ENCODE measurements at places on chromosomes 3 and 15.

DNA sequence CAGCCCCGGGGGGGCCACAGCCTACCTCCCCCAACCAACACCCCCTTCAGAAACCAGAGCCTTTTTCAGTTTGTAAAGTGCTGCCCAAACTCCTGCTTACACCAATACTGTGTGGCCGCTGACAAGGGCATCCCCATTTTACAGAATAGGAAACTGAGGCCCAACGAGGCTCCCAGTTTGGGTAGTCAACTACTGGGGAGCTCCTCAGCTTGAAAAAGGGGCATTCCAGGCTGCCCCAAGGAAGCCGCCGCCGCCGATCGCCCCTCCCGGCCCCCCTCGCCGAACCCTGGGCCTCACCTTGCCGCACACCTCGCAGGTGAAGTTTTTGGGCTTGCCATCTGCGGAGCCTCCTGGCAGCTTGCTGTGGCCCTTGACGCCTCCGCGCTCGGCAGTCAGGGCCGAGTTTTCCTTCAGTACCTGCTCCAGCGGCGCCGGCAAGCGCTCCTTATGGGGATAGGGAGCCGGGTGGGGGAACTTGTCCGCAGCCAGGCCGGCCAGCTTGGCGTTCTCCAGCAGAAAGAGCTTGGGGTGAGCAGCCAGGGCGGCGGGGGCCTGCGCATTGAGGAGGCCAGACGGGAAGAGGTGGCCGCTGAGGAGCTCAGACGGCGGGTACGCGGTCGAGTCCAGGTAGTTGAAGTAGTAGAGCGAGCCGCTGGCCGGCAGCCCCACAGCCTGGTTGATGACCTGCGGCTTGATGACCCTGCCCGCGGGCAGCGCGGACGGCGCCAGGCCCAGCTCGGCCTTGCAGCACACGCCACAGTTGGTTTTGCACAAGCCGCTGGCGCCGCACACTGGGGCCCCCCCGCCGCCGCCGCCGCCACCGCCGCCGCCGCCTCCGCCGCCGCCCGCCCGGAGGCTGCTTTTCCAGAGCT lies 1.4 kb downstream of the FEZF2 start:
- H3K4me1 ChIP-seq: peaks cover 67% of the 10 kb centered on the region
- peaks cover 41% of the 10 kb centered on the region for H3K27me3 ChIP-seq
- no peak overlapping the region for H3K27ac ChIP-seq
- no peak overlapping the region for H3K4me3 ChIP-seq
- H3K36me3 ChIP-seq: no peaks in the 10 kb centered on the region

DNA sequence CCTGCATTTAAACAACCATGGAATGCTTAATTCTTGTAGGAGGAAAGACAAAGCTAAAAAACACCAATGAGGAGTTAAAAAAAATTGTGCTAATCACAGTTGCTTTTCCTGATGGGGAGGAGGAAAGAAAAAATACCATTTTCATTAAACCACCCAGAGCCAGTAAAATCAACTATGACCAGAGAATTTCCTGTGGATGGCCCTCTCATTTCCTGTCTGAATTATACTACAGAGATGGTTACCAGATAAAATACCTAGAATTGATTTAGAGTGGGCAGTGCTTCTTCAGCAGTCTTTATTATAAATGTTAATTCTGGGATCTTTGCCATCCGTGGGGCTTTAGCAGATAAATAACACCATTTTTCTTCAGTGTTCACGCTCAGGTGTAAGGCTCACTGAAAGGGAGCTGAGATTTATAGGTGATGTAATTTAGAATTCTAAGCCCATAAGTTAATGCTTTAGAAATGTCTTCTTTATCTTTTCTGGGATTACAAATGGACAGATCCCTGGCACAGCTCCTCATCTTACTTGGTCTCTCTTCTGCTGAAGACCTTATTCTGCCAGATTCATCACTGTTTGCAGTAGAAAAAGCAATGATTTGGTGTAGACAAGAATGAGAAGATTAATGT lies 37.9 kb downstream of the RETNLB start:
- no peaks in the 10 kb centered on the region for H3K36me3 ChIP-seq
- no peak overlapping the region for H3K4me3 ChIP-seq
- H3K27me3 ChIP-seq: no peaks in the 10 kb centered on the region
- no peak for DNase-seq
- no peak overlapping the region for H3K27ac ChIP-seq
- H3K4me1 ChIP-seq: no peaks in the 10 kb centered on the region

GRCh38 chr3:50112462-50112861 lies 23.7 kb downstream of the RBM5 start:
- H3K27me3 ChIP-seq: no peaks in the 10 kb centered on the region
- no peak overlapping the region for H3K27ac ChIP-seq
- H3K4me3 ChIP-seq: no peak overlapping the region
- no peaks in the 10 kb centered on the region for H3K4me1 ChIP-seq

DNA sequence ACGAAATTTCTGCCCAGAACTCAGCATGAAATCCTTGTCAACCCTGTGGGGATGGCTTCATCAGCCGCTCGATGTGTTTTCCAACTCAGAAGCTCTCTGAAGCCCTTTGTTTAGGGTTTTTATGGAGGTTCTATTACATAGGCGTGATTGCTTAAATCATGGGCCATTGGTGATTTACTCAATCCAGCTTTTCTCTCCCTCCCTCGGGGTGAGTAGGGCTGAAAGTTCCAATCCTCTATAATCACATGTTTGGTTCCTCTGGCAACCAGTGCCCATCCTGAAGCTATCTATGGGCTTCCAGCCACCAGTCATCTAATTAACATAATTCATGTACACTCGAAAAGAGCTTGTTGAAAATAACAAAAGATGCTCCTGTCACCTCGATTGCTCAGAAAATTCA lies 51.6 kb downstream of the GATM start:
- no peak overlapping the region for H3K27ac ChIP-seq
- no peaks in the 10 kb centered on the region for H3K27me3 ChIP-seq
- no peaks in the 10 kb centered on the region for H3K36me3 ChIP-seq
- no peak overlapping the region for H3K4me3 ChIP-seq
- H3K4me1 ChIP-seq: no peaks in the 10 kb centered on the region

GRCh38 chr3:28859897-28860296 lies 421.0 kb upstream of the RBMS3 start:
- no peaks in the 10 kb centered on the region for H3K36me3 ChIP-seq
- peaks cover 13% of the 10 kb centered on the region for H3K4me1 ChIP-seq
- no peak overlapping the region for H3K27ac ChIP-seq
- H3K27me3 ChIP-seq: no peaks in the 10 kb centered on the region

DNA sequence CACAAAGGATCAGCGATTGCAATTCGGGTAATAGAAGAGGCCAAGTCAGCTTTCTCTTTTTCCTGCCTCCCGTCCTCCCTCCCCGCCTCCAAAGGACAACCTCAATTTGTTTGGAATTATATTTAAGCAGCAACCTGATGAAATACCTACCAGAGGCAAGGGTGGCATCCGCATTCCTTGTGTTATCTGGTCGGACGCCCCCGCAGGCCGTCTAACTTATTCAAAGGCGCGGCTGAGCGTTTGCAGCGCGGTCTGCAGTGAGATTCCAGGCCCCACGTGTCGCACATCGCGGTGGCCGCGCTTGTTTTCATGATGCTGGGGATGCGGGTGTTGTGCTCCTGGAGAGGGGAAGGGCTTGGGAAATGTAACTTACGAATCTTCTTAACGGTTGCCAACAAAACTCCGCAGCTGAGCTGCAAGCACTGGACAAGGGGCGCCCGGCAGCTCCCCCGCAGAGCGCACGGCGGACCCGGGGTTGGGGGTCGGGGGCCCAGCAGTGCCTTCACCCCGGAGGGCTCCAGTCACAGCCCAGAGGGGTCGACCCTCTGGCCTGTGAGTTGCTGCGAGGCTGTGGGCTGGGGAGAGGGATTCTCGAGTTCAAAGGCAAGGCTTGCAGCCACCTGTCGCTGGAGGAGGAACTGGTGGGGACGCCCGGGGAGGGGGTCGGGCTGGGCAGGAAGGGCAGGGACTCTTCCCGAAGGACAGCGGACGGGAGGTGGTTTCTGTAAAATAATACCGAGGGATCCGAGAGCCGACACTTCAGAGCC lies 20.5 kb upstream of the RGMA start:
- H3K27ac ChIP-seq: no peak overlapping the region
- no peak overlapping the region for H3K4me3 ChIP-seq
- H3K36me3 ChIP-seq: no peaks in the 10 kb centered on the region
- H3K4me1 ChIP-seq: no peaks in the 10 kb centered on the region
- DNase-seq: no peak

- H3K27ac ChIP-seq: no peak overlapping the region
- no peak overlapping the region for H3K4me3 ChIP-seq
- H3K36me3 ChIP-seq: peaks cover 100% of the 10 kb centered on the region
- no peaks in the 10 kb centered on the region for H3K27me3 ChIP-seq
- DNase-seq: peak; percentile 38
Measured at GRCh38 chr3:43343815-43344214, 57.5 kb downstream of the SNRK start.

GRCh38 chr15:57591822-57592367 lies at the start of gene MYZAP:
Gene MYZAP, plus strand, starts transcription at chr15:57591904. Its CDS starts 131 bp downstream, at chr15:57592035.
- H3K27me3 ChIP-seq: no peaks in the 10 kb centered on the region
- peak within 1 kb of the TSS; percentile 88 for H3K27ac ChIP-seq

DNA sequence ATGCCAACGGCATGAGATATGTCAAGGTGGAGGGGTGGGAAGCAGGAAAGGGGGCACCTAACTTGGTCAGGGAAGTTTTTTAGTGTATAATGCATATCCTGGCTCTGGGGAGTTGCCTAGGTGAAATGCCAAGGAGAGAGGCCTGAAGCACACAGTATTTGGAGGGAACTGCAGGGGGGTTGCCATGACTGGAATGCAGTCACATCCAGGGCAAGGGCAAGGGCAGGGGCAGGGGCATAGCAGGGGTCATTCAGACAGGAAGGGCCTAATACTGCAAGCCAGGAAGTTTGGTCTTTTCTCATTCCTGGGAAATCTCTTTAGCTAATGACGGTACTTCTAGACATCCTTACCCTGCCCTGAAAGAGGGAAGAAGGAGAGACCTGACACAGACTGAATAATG lies 60.5 kb downstream of the MYRIP start:
- no peak overlapping the region for H3K4me3 ChIP-seq
- no peaks in the 10 kb centered on the region for H3K27me3 ChIP-seq
- no peak overlapping the region for H3K27ac ChIP-seq

- peak overlapping the region; percentile 98 for H3K4me3 ChIP-seq
- DNase-seq: peak; percentile 54
Measured at GRCh38 chr15:91021516-91022074, 799 bp downstream of the VPS33B start.

- no peak overlapping the region for H3K27ac ChIP-seq
- no peak for DNase-seq
- H3K4me3 ChIP-seq: no peak overlapping the region
- H3K27me3 ChIP-seq: no peaks in the 10 kb centered on the region
- no peaks in the 10 kb centered on the region for H3K4me1 ChIP-seq
Measured at GRCh38 chr3:5080779-5081550, 41.1 kb upstream of the ARL8B start.

GRCh38 chr3:33392703-33393125 lies 47.5 kb downstream of the UBP1 start:
- H3K36me3 ChIP-seq: peaks cover 99% of the 10 kb centered on the region
- no peak overlapping the region for H3K4me3 ChIP-seq
- H3K4me1 ChIP-seq: no peaks in the 10 kb centered on the region
- DNase-seq: no peak

GRCh38 chr15:28005004-28005527 lies 94.0 kb downstream of the OCA2 start:
- H3K4me3 ChIP-seq: no peak overlapping the region
- H3K27me3 ChIP-seq: no peaks in the 10 kb centered on the region
- no peak overlapping the region for H3K27ac ChIP-seq
- no peaks in the 10 kb centered on the region for H3K36me3 ChIP-seq

DNA sequence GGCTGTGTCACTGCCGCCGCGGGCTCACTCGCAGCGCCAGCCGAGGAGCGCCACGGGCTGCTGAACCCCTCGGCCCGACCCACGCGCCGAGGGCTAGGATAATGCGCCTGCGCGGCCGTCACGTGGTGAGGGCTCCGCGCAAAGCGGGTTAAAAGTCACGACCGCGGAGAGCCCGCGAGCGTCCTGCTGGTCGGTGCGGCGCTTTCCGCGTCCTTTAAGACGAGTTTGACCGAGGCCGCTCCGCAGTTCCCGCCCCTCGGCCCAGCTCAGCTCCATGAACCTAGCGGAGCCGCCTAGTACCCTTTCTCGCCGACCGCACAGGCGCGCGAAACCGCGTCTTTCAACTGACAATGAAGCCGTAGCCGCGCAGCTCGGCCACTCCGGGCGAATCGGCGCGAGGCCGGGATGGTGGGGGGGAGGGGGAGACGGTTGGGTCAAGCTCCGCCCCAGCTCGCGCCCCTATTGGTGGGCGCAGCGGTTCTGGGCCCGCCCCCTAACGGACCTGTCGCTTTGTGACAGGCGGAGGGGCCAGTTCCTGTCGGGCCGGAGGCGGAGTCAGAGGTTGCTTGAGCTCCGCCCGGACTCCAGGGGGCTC lies 636 bp upstream of the STT3B start:
- peak; percentile 100 for DNase-seq
- H3K27ac ChIP-seq: peak overlapping the region; percentile 98
- H3K4me1 ChIP-seq: peaks cover 48% of the 10 kb centered on the region

GRCh38 chr3:133366921-133367320 lies 32.9 kb upstream of the BFSP2 start:
- H3K4me1 ChIP-seq: no peaks in the 10 kb centered on the region
- no peak for DNase-seq
- no peaks in the 10 kb centered on the region for H3K27me3 ChIP-seq

GRCh38 chr3:64255741-64256340 lies 30.6 kb upstream of the PRICKLE2 start:
- no peak for DNase-seq
- no peaks in the 10 kb centered on the region for H3K36me3 ChIP-seq
- no peak overlapping the region for H3K4me3 ChIP-seq
- peaks cover 47% of the 10 kb centered on the region for H3K4me1 ChIP-seq
- H3K27me3 ChIP-seq: no peaks in the 10 kb centered on the region

DNA sequence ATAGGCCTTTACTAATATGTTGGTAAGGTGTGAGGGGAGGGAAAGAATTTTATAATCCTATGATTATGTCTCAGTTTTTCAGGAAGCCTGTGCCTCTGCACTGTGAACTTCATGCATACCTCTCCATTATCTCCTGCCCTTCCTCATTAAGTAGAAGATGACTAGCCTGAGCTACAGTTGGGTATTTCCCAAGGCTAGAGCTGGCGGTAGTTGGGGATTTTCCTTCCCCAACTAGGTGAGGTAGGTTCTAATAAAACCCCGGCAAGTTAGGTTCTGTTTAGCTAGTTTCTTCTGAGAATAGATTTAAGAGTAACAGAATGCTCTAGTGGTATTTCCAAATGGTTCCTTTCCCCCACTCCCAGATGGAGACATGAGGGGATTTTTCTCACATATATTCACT lies 414.5 kb downstream of the GRM7 start:
- H3K36me3 ChIP-seq: no peaks in the 10 kb centered on the region
- H3K27ac ChIP-seq: no peak overlapping the region
- no peak overlapping the region for H3K4me3 ChIP-seq
- H3K4me1 ChIP-seq: no peaks in the 10 kb centered on the region
- no peak for DNase-seq

DNA sequence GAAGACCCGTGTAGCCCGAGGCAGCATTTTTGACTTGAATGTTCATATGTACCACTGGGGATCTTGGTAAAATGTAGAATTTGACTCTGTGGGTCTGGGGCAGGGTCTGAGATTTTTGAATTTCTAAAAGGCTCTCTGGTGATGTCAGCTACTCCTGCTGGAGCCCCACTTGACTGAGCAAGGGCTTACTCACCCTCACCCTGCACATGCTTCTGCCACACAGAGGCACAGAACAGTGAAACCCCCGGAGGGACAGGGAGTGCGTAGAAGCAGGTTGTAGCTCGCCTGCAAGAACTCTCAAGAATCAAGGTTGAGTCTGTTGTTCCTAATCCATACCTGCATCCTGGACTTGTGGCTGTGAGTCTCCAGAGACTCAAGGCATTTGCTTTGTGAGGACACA lies 41.1 kb downstream of the SLCO3A1 start:
- H3K4me1 ChIP-seq: peaks cover 11% of the 10 kb centered on the region
- H3K27ac ChIP-seq: no peak overlapping the region
- H3K36me3 ChIP-seq: no peaks in the 10 kb centered on the region
- no peak overlapping the region for H3K4me3 ChIP-seq
- H3K27me3 ChIP-seq: no peaks in the 10 kb centered on the region

Measured in stomach (tissue), 19 donors.